ENCODE measurements at places on chromosomes 1 and 21.

- no peak for DNase-seq
These were observed 2.4 kb upstream of the ELAPOR1 start for GRCh38 chr1:109111386-109112055.

DNA sequence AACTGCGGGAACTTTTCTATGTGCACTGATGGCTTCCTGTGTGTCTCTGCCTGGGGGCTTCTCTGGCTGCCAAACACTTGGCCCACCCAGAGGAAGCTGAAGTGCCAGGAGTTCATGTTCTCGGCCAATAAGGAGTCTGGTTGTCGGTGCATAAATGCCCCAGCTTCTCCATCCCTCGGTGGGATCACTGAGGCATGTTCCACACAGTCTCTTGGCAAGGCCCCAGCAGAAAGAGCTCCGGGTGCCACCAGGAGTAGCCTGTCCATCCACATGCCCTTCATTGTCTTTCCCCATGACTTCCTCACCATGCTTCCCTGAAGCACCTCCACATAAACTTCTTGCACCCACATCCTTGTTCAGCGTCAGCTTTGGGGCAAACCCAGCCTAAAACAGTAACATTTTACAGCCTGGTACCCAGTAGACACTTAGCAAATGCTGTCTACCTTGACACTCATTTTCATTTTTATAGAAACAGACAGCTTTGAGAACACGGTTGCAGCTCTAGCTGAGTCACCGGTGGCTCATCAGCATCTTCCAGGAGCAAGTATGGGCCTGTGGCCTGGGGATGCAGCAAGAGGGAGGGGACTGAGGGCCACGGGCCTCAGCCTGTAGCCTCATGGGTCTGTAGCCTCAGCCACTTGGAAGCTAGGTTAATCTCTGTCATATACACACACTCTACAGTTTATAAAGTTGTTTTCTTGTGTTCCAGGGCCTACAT, 14.8 kb upstream of the CDCP2 start:
- peak; percentile 62 for DNase-seq

- peak; percentile 61 for DNase-seq
These were observed at the start of gene PLPPR4 for GRCh38 chr1:99264201-99265021. Gene PLPPR4 (plus strand): TSS chr1:99264492. CDS start chr1:99264594, 102 bp downstream.

DNA sequence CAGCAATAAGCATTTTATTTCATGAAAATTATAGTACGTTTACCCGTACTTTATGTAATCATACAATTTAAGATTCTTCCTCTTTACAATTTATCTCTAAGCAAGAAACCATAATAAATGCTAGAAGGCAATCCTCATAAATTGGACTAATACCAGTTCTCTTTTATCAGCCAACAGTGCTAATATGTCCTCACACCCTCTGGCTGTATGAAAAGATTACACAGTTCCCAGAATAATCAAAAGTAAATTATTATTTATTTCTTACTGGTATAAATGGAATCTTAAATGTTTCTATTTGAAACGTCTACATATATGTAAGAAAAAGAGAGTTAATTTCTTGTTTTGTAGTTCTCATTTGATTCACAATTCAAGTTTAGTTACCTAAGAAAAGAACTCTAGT, 3.1 kb upstream of the CDKN2C start:
- DNase-seq: no peak

GRCh38 chr1:155321639-155322503, 1.2 kb downstream of the RUSC1 start:
- peak; percentile 15 for DNase-seq

GRCh38 chr1:233394860-233395717, 67.6 kb downstream of the MAP3K21 start:
- peak; percentile 40 for DNase-seq

GRCh38 chr1:202031796-202032195, 21.4 kb downstream of the ELF3 start:
- no peak for DNase-seq

GRCh38 chr1:207848234-207848633, 62.7 kb downstream of the CD34 start:
- peak; percentile 86 for DNase-seq

DNA sequence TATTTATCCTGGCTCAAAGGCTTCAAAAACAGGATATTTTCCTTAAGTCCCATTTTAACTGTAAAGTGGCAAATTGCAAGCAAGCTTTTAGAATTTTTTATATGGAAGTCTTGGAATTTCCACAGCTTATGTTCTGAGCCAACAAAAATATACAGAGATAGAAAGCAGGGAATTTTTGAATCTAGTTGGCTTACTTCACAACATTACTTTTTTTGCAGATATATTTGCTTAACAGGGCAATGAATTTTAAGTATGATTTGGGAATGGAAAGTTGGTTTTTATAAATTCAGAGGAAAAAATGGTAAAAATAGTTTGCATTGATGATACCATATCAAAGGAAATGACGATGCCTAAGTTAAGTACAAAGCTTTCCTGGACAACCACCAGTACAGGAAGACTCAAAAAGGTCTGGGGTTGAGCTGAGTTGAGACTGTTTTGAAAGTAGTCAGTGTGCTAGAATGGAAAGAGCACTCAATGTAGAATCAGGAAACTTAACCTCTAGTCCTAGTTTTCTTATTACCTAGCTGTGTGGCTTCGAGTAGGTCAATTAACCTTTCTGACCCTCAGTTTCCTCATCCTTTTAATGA, 11.0 kb upstream of the VCAM1 start:
- no peak for DNase-seq

GRCh38 chr1:176878750-176879536, 285.6 kb downstream of the ASTN1 start:
- no peak for DNase-seq

- peak; percentile 21 for DNase-seq
These were observed 159.7 kb upstream of the NRIP1 start for GRCh38 chr21:15224346-15225086.

DNA sequence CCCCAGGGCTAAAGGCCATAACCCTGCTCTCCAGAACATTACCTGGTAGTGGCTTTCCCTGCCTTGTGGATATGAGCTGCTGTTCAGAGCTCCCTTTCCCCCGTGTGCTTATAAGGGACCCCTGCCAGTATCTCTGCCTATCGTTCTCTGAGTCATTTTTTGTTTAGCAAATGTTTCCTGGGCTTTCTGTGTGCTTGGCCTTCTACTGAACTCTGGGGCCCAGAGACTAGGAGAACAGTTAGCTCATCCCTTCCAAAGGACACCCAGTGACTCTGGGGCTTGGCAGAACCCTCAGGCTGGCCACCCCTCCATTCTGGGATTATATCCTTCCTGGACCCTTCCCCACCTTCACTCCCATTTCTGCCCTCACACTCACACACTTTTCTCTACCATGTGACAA, 80.8 kb upstream of the POU3F1 start:
- peak; percentile 35 for DNase-seq

DNA sequence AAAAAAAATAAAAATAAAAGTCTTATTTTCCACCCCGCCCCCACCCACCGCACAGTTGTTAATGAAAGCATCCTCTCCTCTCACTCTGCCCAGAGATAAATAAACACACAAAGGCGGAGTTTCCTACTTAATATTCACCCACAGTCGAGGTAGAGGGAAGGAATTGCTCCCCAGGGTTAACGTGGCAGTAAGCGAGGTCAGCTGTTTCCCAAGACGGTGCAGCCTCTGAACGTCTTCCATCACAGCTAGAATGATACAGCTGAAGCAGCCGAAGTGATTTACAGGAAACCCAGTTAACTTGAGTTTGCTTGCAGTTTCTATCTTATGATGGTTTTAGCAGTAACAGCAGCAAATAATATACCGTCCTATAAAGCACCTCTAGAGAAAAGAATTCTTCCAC, 283.9 kb downstream of the PBX1 start:
- DNase-seq: no peak

- no peak for DNase-seq
These were observed 14.7 kb downstream of the MDM4 start for GRCh38 chr1:204530932-204531331.

GRCh38 chr1:9009438-9010370, 16.5 kb downstream of the SLC2A7 start:
- DNase-seq: peak; percentile 69

DNA sequence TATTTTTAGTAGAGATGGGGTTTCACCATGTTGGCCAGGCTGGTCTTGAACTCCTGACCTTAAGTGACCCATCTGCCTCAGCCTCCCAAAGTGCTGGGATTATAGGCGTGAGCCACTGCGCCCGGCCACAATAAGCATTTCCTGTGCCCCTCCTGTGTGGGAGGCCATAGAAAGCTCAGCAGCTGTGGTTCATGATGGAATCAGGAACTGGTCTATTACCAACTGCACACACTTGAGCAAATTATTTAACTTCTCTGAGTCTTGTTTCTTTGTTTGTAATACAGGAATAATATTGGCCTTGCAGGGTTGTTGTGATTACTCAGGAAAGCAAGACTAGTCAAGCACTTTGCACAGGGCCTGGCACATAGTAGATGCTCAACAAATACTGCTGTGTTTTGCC, 15.0 kb downstream of the RHBG start:
- DNase-seq: no peak

GRCh38 chr1:93164816-93165215, 15.4 kb downstream of the TMED5 start:
- DNase-seq: no peak

GRCh38 chr1:22369294-22370189, 82.1 kb upstream of the ZBTB40 start:
- no peak for DNase-seq

GRCh38 chr1:56617141-56617540, 28.0 kb upstream of the PRKAA2 start:
- DNase-seq: peak; percentile 37

GRCh38 chr1:10687782-10688408, 108.6 kb downstream of the CASZ1 start:
- DNase-seq: peak; percentile 51

GRCh38 chr21:31360717-31361116, 16.7 kb upstream of the TIAM1 start:
- no peak for DNase-seq

DNA sequence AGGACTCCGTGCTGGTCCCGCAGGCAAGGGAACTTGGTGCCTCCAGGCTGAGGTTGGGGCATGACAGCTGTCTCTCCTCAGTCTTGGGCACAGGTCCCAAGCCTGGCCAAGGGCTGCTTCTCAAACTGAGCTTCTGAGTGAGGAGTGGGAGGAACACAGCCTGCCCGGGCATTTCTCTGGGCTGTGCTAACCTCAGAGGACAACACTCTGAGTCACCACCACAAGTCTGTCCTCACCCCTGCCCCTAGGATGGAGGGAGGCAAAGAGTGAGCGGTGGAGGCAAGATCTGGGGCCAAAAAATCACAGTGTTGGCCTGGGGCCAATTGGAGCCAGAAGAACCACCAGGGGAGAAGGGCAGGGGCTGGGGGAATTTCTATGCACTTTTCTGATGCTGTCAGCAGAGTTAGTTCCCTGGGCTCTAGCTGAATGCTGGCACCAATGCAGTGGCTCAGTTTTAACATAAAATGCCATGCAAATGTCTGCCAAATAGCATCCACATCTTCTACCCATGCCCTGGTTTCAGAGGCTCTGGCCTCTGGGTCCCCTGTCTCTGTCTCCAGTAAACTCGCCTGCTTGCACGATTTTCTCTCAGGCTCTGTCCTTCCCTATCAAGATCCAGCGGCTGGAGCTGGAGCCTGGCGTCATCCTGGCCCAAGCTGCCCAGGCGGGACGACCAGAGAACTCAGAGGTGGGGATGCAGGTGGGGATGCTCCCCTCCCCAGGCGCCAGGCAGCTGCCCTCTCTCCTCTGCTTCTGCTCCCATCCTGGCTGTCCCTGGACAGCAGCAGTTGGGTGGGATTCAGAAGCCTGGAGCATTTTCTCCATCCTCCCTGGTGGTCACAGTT, 11.0 kb upstream of the CDK18 start:
- DNase-seq: peak; percentile 89

DNA sequence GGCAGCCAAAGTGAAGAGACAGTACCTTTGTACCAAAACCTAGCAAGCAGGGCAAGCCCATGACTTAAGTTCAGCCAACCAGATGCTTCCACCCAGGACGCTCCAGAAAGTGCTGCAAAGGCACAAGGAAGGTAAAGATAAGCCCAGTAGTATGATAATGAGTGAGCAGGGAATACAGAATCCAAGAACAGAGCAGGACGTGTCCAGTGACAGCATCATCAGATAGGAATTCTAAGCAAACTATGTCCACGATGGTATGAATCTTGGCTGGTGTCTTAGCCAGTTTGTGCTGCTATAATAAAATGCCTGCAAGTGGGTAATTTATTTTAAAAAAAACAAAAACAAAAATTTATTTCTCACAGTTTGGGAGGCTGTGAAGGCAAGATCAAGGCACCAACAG, 13.6 kb downstream of the GJA4 start:
- no peak for DNase-seq

- DNase-seq: no peak
These were observed 626.5 kb downstream of the PTPRC start for GRCh38 chr1:199265319-199265718.

DNA sequence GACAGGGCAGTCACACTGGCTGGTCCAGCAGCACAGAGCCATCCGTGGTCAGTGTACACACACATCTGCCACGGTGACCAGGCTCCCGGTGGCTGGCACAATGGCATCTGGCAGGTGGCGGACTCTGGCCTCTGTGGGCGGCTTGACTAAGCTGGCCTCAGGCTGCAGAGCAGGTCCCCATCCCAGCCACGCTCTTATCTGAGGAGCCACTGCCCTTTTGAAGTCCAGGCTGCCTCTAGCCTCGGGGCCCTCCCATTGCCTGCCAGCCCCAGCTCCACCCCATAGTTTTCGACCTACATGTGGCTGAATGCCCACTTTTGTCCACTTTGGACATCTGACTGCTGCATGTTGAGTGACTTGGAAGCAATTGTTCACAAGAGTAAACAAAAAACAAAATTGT, 29.9 kb upstream of the EDN2 start:
- DNase-seq: no peak

DNA sequence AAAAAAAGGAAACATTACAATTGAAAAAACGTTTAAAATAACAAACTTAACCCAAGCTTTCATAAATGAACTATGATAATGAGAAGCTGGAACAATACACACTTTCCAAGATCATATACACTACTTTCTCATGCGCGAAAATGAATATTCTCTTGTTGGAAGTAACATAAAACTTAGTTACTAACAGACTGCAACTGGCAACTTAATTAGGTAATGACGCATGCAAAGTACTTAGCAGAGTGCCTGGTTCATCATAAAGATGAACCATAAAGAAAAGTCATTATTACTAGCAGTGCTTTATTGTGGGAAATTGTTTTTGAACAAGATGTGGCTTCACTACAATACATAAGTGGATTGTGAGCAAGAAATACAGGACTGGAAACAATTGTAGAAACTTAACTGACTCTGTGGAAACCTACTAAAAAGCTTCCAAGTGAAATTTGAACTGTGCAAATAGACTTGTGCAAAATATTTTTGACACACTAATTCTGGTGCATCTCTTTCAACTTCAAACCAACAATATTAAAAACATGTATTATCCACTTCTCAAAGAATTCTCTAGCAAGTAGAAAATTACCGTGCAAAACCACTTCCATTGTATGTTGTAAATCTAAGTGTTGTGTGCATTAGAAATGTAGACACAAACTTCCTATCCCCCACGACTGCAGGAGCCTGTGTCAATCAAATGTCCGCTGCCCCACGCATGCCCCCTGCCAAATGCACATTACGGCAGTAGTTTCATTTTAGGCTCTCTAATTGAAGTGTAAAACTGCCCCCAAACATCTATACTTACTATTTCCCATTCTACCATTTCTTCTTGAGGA, 2.0 kb downstream of the ARHGAP29 start:
- peak; percentile 37 for DNase-seq

- DNase-seq: no peak
These were observed 40.1 kb upstream of the ADGRL2 start for GRCh38 chr1:81760477-81761097.

- DNase-seq: no peak
These were observed 75.2 kb downstream of the BEND5 start for GRCh38 chr1:48701445-48701844.

GRCh38 chr1:20931930-20932436, 144.9 kb upstream of the HP1BP3 start:
- DNase-seq: no peak

Measured in Daoy (cell line).